ENCODE measurements at places on chromosomes 7 and 10.

GRCh38 chr7:134018306-134018705 is 108.8 kb upstream of the LRGUK start:
- DNase-seq, result no peak

DNA sequence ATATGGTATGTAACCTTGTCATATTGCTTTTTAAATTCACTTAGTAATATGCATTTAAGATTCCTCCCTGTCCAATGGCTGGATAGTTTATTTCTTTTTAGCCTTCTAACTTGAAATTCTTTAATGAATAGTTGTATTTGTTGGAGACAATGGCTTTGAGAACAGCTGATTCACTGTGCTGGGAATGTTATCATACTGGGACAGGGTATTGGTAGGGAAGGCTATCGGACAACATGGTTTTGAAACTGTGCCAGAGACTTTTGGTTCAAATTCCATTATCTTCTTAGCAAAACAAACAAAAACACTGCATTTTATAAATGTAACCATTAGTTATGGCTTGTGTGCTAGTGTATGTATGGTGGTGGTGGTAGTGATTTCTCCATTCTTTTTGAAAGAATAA is 517.1 kb upstream of the ANKRD30A start:
- DNase-seq, result peak; percentile 73

DNA sequence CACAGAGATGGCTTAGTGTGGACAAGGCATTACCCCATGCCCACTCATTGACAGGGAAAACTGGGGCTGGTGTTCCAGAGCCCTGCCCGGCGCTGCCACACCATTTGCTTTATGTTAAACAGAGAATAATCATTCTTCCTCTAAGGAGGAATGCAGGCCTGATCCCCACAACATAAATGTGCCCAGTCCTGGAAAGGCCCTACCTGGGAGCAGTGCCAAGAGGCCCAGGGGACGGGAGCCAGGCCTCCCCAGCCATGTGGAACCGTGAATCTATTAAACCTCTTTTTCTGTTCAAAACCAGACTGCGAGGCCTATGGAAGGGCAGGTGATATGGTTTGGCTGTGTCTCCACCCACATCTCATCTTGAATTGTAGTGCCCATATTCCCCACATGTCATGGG is 264.1 kb downstream of the GRID1 start:
- DNase-seq, result no peak

GRCh38 chr10:14391342-14391741 is 60.6 kb upstream of the FRMD4A start:
- DNase-seq, result no peak

- no peak for DNase-seq
Observed at GRCh38 chr10:8688881-8689280, 634.4 kb downstream of the GATA3 start.

GRCh38 chr7:24762771-24763170 is 5.5 kb upstream of the GSDME start:
- DNase-seq, result no peak

- DNase-seq, result no peak
Observed at GRCh38 chr7:2037808-2038522, 194.8 kb downstream of the MAD1L1 start.

DNA sequence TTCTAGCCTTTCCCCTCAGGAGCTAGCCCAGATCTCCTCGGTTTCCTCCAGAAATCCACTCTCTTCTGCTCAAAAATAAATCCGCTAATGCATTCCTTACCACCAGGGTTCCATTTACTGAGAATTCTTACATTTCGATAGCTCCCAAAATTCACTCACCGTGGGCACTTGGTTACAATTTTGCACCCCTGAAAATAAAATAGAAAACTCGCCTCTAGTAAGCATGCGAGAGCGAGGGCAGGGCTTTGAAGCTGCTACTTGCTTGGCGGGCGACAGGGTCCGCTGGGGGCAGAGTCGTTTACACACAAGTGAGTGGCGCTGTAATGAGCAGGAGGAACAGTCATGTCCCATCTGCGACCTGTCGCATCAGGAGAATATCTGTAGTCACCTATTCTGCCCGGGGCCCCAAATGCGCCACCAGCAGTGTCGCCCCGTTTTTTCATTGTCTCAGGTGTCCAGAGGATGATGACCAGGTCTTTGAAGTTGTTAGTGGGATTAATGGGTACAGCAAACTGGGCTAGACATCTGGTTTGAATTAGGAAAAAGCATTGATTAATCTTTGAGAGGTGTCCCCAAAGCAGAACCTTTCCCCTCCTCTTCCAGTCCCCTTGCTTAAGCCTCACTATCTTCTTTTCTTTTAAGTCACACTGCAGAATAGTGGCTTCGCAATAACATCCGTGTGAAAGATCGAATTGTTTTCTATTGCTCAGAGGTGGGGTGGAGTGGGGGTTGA is 1.2 kb upstream of the MEOX2 start:
- peak; percentile 21 for DNase-seq

GRCh38 chr7:122482212-122482611 is 177.7 kb upstream of the FEZF1 start:
- no peak for DNase-seq

GRCh38 chr7:18087687-18088078 is 60.0 kb upstream of the PRPS1L1 start:
- DNase-seq, result no peak

DNA sequence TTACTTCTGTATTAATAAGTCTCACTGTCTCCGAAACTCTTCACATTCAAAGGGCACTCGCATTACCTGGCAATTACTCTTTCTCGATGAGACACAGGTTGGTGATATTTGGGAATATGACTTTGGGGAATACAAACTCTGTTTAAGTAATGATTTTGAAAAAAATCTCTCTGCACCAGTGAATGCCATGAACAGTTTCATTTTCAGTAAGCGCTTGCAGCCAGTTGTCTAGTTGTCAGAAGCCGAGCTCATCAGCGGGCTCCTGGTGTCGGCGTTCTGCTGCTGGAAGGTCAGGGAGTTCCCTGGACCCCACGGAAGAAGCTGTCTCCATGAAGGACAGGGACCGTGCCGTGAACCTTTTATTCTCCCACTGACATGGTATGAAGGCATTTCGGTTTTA is 57.7 kb downstream of the PTPRE start:
- DNase-seq, result no peak

DNA sequence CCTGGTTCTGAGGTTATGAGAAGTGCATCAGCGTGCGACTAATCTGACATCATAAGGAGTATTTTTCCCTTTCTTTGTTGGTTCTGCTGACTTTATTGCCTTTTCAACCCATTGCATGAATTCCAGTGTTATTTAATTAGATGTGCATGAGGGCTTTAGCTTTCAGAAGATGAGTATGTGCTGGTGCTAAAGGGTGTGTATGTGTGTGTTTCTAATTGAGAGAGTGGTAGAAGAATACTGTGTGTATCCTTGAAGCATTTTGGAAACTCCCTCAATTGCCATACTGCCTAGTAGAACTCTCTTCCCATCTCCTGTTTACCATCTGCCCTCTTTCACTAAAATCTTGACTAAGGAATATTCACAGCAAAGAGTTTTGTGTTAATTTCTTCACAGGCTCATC is 158.1 kb downstream of the SND1 start:
- no peak for DNase-seq

GRCh38 chr10:49645871-49646870 is 32.3 kb downstream of the CHAT start:
- no peak for DNase-seq

DNA sequence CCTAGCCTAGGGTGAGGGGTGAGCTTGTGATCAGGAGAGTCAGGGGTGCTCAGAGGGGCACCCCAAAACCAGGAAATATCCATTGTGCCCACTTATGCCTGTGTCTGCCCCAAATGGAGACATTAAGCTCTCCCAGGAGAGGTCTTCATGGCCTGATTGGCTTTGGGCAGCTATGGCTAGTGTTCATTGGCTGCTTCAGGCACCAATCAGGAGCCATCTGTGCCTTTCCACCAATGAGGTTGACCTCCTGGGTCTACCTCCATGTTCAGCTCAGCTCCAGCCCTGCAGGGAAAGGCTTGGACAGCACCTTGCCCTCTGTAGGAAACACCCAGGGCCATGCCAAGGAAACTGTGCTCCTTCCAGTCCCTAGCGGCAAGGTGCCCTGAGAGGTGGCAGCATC is 23.9 kb upstream of the HSPB1 start:
- no peak for DNase-seq

GRCh38 chr7:13563680-13564079 is 425.8 kb downstream of the ETV1 start:
- no peak for DNase-seq
